ENCODE measurements at places on chromosomes 3 and 15.

GRCh38 chr3:189172668-189173419 lies 1.1 kb downstream of the TPRG1 start:
- no peak for DNase-seq

- peak; percentile 70 for DNase-seq
Measured at GRCh38 chr15:66294157-66294931, 976 bp downstream of the DIS3L start.

- peak; percentile 37 for DNase-seq
Measured at GRCh38 chr3:162217647-162218046, 721.0 kb downstream of the OTOL1 start.

DNA sequence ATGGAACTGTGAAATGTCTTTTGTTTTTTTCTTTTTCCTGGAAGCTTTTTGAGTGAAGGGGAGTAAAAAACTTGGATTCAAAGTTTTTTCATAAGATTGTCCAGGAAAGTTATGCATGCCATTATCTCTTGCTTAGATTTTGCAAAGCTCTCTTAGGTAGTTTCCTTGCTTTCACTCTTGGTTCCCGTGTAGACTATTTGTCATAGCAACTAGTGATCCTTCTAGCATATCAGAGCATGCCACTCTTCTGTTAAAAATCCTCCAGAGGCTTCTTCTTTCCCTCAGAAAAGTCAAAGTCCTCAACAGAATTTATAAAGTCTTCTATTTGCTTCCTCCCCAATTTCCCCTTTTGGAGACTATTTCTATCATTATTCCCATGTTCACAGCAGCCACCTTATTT lies 21.1 kb downstream of the GTF2E1 start:
- no peak for DNase-seq

DNA sequence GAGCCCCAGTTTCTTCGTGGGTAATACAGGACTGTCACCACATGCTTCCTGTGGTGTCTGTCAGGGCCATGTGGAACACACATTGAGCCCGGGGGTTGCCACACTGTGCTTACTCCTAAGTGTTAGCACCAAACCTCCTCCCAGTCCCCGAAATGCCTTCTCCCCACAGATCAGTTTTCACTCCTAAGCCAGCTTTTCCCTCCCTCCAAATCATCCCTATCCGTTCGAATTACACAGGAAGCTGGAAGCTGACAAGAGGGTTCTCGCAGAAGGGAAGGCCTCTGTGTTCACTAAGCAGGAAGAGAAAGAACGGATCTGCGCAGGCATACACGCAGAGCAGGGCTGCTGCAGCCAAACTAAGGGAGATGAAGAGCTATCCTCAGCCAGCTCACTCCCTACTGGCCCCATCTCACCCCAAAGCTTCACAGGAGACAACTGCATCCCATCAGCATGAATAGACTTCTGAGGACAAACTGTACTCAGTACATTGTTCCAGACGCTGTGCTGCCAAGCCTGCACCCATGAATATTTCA lies 32.3 kb downstream of the XXYLT1 start:
- DNase-seq: peak; percentile 25

GRCh38 chr3:37147666-37148065 lies 26.7 kb downstream of the LRRFIP2 start:
- DNase-seq: no peak

GRCh38 chr3:45987368-45988291 lies 8.0 kb downstream of the FYCO1 start:
- peak; percentile 59 for DNase-seq

DNA sequence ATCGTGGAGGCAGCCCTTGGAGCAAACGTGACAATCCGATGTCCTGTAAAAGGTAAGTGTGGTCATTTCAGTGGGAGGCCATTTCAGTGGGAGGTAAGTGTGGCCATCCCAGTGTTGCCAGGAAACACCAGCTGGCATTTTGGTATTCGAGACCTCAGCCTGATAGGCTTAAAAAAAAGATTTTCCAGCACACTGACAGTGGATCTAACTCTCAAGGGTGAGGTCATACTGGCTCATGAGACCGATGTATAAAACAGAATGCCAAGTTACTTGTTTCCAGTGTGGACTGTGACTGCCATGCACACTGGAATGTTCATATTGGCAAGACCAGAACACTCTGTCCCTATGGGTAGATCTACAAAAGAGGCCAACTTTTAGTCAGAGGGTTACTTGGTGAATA lies 244.4 kb upstream of the GOLGA6L4 start:
- DNase-seq: no peak

GRCh38 chr3:13197281-13197680 lies 124.1 kb upstream of the IQSEC1 start:
- no peak for DNase-seq

GRCh38 chr15:66830358-66830757 lies 128.3 kb downstream of the SMAD6 start:
- no peak for DNase-seq

GRCh38 chr3:179542375-179542774 lies 20.4 kb upstream of the ACTL6A start:
- DNase-seq: no peak

GRCh38 chr3:58161435-58162398 lies 49.1 kb downstream of the DNASE1L3 start:
- peak; percentile 79 for DNase-seq

GRCh38 chr15:101322854-101323477 lies 27.9 kb upstream of the SNRPA1 start:
- DNase-seq: no peak

DNA sequence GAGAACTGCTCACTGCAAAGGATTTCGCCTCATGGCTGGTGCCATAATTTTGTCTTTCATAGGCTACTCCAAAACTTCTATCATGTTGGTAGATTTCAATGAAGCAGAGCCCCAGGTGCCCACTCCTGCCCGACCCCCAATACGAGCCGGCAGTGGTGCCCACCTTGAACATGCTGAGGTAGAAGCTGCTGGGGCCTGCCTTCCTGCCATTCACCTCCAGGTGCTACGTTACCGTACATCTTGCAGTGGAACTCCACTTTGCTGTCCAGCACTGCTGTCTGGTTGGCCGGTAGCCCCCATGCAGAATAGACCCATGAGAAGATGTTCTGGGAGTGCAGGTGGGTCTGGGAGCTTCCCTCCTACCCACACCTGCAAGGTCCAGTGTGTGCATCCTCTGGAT lies 502.8 kb upstream of the TBL1XR1 start:
- no peak for DNase-seq

DNA sequence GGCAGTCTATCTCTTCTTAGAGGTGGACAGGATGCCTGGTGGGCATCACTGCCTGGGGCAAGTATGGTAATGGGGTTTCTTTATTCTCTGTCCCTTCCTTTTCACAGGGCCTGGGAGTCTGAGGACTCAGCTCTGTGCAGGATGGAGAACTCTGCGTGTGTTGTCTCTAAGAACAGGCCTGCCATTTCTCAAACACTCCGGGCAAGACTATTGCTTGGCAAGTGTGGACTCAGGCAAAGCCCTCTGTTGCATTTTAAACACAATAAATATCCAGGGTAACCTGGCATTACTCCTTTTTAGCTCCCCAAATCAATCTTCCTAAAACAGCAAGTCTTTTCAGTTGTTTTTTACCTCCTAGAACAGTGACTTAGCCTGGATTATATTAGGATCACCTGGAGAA lies 185.1 kb upstream of the ROPN1 start:
- no peak for DNase-seq

DNA sequence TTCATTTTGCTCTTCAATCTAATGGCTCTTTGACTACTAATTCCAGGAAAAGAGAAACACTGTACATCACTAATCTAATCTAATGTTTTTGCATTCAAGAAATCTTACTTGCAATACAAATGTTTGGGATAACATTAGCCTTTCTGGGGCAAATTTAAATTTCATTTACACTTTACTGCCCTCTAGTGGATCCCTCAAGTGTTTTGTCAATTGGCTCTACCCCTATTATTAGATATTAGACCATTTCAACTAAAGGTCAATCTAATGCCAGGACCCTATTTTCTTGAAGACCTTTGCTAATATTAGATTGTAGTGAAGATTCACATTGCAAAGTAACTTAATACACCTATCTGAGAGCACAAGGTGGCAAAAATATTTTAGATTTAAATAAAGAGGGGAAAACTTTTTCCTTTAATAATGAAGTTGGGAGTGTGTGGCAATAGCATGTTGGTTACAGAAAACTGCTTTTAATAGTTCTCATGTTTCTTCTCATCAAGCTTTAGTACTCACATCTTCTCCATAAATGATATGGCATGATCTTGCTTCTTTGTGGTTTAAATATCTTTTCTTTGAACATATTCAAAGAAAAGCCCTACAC lies 5.0 kb downstream of the C2CD4A start:
- no peak for DNase-seq

- DNase-seq: no peak
Measured at GRCh38 chr3:59632760-59633573, 583.1 kb upstream of the CFAP20DC start.

DNA sequence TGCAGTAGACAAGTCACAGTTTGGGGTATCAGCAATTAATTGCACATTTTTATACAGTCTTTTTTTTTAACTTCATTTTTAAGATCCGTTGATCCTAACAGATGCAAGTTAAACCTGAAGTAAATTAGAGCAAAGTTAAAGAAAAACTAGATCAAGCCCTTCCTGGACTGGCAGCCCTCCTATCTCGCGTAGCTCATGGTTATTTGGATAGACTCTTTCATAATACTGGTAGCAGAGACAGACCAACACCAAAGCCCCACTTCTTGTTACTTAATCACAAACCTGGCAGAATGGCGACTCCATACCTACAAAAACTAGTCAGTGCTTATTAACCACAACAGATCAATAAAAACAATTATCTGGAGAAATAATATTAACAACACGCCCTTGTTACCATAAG lies 26.8 kb downstream of the SOX2 start:
- no peak for DNase-seq

- DNase-seq: no peak
Measured at GRCh38 chr3:58260733-58261132, 23.1 kb downstream of the ABHD6 start.

- peak; percentile 38 for DNase-seq
Measured at GRCh38 chr3:44712455-44713075, at the start of gene ZNF502. Gene ZNF502 (plus strand): TSS chr3:44712660. CDS start chr3:44720262, 7,602 bp downstream.

DNA sequence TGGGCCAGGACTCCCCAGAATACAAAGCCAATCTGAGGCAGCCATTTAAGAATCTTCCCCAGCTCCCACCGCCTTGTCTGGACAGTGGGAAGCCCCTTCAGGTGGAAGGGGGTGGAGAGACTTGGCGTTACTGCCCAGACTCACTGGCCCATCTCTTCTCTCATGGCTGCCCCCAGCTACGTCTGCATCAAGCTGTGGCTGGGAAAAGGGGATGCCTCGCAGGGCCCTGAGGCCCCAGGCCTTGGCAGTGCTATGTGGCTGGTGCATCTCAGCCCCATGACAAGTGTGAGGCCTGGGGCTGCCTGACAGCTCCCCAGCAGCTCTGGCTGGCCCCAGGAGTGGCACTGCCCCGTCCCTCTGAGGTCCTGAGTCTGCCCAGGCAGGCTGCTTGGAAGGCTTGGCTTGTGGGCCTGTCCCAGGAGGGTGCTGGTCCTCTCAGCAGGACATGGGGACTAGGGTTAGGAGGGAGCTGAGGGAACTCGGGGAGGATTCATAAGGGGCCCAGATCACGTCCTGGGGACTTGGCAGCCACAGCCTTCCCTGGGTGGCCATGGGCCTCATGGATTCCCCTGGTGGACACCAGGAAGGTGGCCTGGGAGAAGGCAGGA lies 20.2 kb upstream of the SLC41A3 start:
- no peak for DNase-seq

DNA sequence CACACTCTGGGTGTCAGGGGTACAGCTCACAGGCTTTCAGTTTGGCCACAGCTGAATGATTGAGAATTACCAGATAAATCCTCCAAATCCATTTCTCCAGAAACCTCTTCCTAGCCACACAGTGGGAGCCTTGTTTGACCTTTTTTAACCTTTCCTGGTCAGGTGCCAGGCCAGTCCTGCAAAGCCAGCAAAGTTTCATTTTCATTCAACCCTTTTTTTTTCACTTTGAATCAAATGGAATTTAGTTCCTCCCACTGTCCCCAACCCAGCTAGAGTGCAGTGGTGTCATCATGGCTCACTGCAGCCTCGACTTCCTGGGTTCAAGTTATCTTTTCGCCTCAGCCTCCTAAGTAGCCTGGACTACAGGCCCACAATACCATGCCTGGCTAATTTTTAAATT lies 67.8 kb downstream of the NSUN3 start:
- no peak for DNase-seq

GRCh38 chr3:71430941-71431552 lies 152.5 kb downstream of the FOXP1 start:
- DNase-seq: no peak
